ENCODE measurements at places on chromosomes 13 and 19.

- DNase-seq: no peak
Observed at GRCh38 chr19:12665281-12665573, 1.3 kb downstream of the MAN2B1 start.

DNA sequence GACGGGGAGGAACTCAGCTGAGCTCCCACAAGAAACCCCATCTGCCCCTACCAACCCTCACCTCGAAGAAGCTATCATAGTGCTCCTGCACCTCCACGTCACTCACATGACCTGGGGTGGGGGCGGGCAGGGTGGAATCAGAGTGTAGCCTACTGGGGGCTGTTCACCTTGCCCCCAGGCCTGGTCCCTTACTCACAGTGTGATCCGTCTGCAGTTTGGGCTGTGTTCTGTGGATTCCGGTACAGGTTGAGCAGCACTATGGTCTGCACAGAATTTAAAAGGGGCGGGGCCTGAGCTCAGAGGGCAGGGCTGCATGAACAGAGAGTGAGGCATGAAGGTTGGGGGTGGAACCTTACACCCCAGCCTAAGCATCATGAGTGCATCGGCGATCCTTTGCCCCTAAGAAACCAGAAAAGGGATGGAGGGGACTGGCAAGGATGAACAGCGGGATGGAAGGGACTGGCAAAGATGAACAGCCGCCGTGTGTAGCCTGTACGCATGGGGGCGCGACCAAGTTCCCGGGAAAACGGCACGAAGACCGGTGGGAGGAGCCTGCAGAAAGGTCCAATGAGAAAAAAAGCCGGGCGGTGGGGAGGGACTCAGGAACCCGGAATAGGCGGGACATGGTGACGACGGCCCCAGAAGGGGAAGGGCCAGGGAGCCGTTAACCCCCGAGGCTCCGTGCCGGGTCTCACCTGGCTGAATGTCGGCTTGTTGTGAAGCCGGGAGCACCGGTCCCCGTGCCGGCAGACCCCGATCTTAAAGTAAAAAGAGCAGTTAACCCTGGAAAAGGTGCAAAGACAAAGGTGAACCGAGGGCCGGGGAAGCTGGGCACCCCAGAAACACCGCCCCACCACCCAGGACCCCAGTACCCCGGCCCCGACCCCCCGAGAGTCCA lies 539 bp downstream of the U2AF1L4 start:
- DNase-seq: peak; percentile 95

DNA sequence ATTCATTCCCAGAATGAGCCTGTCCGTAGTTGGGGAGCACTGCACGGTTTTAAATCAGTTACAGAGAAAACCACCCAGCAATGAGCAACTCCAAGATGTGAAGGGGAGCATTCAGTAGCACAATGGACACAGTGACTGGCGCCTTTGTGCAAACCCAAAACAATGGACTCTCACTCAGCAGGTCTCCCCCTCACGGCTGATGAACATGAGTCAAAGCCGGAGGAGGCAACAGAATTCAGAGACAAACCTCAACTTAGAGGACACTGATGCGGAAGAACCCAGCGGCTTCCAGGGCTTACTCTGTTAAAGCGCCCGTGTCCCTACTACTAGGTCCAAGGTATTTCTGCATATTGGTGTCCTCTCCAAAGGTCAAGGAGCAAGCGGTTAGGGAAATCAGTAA lies 17.7 kb downstream of the PLEKHF1 start:
- no peak for DNase-seq

DNA sequence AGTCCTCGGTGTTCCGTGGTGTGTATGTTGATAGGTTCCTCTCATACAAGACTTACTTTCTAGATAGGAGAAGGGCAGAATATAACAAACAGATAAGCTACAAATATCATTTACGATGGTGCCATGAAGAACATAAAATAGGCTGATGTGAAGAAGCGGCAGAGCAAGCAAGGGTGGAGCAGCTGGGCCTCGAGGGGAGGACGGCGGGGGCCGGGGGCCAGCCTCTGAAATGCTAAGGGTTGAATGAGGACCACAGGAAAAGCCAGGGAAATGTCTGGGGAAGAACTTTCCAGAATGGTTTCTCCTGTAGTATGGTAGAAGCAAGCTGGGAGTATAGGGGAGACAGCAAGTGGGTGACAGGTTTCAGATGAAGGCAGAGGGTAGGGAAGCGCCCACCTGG lies 529.5 kb downstream of the LIG4 start:
- no peak for DNase-seq

DNA sequence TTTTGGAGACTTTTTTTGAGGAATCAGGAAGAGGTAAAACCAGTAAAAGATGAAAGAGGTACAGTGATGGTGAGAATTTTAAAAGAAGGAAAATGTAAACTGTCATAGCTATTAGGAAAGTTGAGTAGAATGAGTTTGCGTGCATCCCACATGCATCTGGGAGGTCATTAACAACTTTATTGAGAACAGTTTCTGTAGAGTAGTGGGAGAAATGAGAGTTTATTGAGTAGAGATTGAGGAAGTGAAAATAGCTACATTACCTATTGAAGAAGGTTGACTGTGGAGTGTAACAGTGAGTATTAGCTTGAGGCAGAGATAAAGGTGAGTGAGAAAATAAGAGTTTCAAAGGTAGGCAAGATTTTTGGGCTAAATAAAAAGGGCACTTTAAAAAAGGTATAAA lies 38.7 kb downstream of the BRCA2 start:
- DNase-seq: no peak

DNA sequence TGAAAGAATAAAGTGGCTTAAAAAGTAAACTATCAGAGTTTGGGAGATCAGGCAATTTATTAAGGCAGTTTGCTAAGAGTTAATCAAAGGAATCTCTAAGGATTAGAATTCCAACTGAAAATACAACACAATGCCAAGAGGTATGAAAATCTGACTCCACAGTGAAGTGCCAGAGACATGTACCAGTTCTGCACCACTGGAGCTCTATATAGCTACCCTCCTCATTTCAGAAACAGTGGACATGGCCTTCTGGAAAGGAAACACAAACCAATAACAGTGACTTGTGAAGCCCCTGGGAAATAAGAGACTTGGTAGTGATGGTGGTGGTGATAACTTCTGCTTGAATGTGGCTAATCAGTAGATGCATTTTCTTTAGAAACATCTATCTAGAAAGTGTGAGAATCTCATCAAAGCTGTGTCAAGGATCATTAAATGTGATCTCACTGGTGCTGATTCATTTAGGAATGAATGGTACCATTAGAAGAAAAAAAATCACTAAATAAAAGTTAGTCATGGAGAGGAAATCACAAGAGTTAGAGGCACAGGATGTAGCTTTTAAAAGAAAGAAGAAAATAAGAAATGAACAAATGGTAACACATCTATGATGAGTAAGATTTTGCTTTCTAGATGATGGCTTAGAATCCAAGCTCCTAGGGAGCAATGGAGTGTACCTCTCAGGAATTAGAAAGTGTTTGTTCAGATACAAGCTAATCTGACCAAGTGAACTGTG lies 20.1 kb upstream of the N4BP2L1 start:
- DNase-seq: no peak

- no peak for DNase-seq
Observed at GRCh38 chr19:8655340-8655709, 24.9 kb downstream of the NFILZ start.

DNA sequence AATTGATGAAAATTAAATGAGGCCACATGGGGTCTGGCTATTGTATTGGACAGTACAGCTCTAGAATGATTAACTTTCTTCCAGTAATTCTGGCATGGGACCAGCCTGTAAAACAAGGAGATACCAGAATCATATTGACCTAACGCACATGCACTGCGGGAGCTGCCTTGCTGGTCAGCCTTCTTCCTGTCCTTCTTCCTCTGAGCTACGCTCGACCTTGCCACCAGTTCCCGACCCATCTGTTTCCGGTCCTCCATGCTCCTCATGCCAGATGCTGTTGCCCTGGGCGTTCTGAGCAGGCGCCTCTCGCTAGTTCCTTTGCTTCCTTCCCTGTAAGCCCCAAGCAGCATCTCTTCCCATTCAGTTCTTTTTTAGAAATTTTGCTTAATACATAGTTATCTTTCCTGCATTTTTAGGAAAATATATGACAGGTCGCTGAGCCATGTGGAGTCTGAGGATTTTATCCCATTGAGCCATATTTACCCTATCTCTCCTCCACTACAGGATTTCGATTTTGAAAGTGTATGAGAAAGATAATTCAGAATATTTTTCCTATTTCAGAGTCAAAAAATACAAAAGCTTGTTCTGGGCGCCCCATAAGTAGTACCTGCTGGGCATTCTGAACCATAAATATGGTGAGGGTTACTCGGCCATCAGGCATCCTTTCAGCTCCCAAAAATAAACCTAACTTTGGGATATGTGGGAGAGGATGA lies 38.6 kb downstream of the TNFRSF19 start:
- DNase-seq: peak; percentile 62

DNA sequence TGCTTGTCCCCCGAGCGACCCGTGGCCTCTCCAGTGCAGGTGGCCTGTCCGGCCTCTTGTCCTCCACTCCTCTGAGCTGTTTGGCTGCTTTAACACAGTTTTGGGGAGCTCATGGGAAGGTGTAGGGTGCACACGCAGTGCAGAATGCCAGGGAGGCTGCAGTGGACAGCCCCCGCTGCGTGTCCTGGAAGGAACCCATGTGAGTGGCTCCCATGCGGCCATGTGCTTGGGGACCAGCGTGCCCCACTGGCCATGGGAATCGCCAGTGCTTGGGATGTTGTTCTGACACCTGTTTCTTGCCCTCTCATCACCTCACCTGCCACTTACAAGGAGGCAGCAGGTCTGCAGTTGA lies 22.6 kb upstream of the F7 start:
- DNase-seq: no peak

DNA sequence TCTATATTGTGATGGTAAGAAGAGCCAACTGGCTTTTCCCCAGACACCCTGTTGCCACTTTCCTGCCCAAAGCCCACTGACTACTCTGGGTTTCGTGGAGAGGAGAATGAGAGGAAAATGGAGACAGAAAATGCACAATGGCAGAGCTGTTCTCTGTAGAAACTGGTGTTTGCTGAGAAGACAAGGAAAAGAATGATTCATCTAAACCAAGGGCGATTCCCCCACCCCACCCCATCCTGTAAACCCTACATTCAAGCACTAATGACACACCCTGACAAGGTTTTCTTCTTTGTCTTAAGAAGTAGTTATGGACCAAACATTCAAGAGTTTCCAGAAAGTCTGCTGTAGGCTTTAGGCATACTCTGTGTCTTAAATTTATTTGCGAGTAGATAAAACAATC lies 68.8 kb downstream of the DOCK9 start:
- DNase-seq: no peak

GRCh38 chr13:113324398-113324797 lies 27.4 kb downstream of the LAMP1 start:
- no peak for DNase-seq

DNA sequence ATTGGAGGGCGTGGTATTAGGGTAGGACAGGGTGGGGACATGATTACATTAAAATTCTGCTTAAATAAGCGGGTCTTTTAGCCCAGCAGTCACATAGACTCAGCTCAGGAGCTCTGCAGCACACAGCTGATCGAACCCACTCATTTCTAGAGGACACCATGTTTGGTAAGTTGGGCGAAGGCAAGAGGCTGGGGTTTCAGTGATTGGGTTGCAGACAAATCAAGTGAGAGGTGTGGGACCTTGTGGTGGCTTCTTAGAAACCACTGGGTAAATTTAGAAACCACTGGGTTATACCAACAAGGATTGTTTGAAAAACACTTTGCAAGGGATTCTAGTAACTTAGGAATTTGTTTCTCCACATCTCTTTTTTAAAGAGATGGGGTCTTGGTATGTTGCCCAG lies at the start of gene LEUTX:
TSS of gene LEUTX (plus strand) at position 92 of the 400 bp plus-strand sequence. CDS start at position 159, 67 bp downstream.
- no peak for DNase-seq

- DNase-seq: no peak
Observed at GRCh38 chr13:46662690-46663089, 109.7 kb downstream of the LRCH1 start.

GRCh38 chr19:54138489-54139256 lies 1.1 kb downstream of the CNOT3 start:
- no peak for DNase-seq

- DNase-seq: no peak
Observed at GRCh38 chr13:52001120-52001731, 10.0 kb downstream of the ATP7B start.

- no peak for DNase-seq
Observed at GRCh38 chr13:48526286-48526685, 6.6 kb downstream of the RCBTB2 start.

GRCh38 chr13:24056616-24057137 lies 103.8 kb upstream of the SPATA13 start:
- DNase-seq: no peak

DNA sequence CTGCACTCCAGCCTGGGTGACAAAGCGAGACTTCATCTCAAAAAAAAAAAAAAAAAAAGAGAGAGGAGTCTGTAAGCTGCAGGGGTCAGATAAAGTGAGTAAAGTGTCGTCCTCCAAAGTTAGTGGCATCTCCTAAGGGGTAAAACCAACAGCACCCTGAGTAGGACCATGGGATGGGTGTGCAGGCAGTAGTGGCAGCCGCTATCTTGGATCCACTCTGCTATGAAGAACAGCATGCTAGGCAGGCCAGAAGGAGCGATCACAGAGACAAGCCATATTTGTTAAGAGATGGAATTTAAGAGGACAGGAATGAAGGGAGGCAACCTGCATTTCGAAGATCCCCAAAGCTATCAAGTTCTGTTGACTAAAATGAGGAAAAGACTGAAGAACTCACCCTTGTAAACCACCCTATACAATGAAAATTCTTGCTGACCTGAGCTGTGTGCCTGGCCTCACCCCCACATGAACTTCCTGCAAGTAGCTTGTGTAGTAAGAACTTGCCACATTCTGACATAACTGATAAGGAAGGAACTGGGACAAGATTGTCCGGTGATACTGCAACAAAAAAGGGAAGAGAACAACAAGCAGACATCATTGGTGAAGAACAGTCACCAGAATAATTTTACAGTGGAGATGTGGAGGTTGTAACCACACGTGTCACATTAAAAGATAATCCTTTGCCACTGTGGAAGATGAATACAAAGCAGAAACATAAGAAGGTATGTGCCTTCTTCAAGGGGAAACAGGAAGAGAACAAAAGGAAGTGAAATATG lies 16.2 kb downstream of the DPY19L3 start:
- DNase-seq: no peak

- DNase-seq: no peak
Observed at GRCh38 chr13:48159826-48160225, 64.9 kb upstream of the MED4 start.

- no peak for DNase-seq
Observed at GRCh38 chr13:103510007-103510535, 443.9 kb upstream of the SLC10A2 start.

GRCh38 chr19:14479975-14480699 lies 5.0 kb upstream of the PTGER1 start:
- DNase-seq: no peak

- DNase-seq: no peak
Observed at GRCh38 chr19:11379857-11380350, 4.2 kb downstream of the EPOR start.

GRCh38 chr19:55626350-55626749 lies 2.0 kb upstream of the ZNF784 start:
- DNase-seq: no peak

DNA sequence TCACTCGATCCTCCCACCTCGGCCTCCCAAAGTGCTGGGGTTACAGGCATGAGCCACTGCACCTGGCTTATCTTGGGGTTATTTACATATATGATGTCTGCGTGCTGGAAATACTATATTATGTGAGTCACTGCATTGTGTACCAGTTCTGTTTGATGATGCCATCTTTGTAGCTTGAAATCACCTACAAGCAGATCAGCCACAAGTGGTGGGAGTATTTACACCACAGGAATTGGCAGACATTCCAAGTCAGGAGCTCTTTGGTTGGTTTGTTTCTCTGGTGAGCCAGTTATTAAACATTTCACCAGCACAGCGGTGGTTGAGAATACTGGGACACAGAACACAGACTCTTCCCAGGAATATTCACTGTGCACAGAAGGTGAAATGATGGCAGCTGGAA lies 4.5 kb upstream of the TIMM44 start:
- no peak for DNase-seq

All from uterus (tissue), 4 donors.